Stimulated activated CD4-positive, alpha-beta T cell treated with anti-CD3 and anti-CD28 coated beads, TNF-alpha, amount 100 ng/mL, for 48 hours (primary cell): ENCODE measurements at places on chromosomes 3 and 15.

- DNase-seq = no peak
Measured at GRCh38 chr15:74907163-74907870, 666 bp upstream of the FAM219B start.

DNA sequence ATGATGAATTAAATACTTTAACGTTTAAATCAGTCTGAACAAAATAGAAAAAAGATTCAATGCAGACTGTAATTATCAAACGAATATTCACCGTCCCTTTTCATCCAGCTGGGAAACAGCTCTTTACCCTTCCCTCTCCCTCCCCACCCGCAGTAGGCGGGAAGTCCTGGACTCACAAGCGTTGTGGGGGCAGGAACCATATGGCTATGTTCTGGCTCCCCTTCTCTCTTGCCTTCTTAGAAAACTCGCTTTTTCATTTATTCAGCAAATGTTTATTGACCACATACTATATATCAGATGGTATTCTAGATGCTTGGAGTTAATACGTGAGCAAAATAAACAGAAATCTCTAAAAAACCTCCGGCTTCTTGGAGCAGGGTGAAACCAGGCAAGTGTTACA lies 715 bp upstream of the SCAPER start:
- DNase-seq = no peak

DNA sequence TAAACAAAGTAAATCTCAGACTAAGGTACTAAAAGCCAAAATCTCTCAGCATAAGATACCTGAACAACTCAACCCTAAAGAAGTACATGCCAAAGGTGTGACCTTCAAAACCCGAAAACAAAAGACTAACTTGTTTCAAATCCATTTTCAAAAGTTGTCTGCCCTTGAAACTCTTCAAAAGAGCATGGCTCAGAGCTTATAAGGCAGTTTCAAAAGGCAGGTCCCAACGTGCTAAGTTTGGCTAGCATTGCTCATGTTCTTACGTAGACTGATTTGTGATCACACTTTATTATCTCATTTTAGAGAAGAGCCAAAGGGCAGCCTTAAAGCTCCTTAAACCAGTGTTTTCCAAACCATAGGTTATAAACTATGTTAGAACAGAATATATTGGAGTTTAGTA lies 112.2 kb downstream of the FEZF2 start:
- no peak for DNase-seq

- DNase-seq = no peak
Measured at GRCh38 chr3:190092250-190092649, 28.4 kb downstream of the P3H2 start.

- no peak for DNase-seq
Measured at GRCh38 chr3:177787279-177788041, 590.2 kb upstream of the TBL1XR1 start.

GRCh38 chr3:125102470-125102869 lies 46.7 kb upstream of the HEG1 start:
- DNase-seq = no peak

DNA sequence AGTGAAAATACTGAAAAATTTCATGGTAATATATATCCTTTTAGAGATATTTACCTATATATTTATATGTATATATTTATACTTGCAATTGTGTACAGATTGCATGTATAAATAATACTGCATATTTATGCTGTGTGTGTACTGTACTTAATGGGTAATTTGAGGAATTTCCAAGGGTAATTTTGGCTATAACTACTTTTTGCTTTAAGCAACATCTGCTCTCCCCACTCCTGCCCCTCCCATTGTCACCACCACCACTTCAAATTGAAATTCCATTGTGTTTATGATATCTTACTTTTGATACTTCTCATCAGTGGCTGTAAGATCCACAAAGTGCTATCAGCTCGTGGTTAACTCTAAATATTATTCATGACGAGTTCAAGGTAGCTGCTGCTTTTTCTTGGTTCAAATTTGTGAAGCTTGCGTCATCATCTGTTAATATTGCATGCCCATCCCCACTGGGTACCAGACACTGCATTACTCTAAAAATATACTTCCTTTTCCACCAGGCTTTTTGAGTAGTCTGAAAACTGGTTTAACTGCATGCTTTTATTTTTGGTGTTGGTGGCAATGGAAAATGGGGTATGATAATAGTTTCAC lies 91.7 kb upstream of the MITF start:
- DNase-seq = no peak

- DNase-seq = no peak
Measured at GRCh38 chr3:124441766-124442165, 288.5 kb upstream of the UMPS start.

DNA sequence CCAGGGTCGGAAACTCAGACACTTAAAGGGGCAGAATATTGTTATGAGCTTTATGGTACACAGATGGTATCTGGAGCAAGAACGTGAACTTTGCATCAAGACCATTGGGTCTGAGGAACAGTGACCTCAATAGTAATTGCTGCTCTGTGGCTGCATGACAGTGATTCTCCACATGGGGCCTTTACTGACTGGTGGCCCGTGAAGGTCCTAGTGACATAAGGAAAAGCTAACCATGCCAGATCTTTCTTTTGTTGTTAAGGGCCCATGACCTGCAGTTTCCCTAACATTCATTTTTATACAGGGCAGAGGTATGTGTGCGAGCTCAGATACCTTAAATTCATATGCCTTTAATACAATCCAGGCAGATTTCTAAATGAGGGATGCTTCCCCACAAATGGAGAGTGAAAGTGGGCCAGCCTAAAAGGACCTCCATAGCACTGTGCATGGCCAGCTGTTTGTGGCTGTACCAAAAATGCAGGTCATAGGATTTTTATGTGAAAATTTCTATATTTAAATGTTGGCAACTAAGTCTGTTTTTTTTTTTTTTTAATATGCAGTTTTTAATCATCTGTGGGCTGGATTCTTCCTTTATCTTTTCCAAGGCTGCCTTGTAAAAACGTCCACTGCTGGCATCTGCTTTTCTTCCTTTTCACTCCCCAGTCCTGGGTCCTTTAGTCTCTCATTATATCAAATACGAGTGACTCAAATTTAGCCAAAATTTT lies 188.0 kb upstream of the IL12A start:
- DNase-seq = no peak

- no peak for DNase-seq
Measured at GRCh38 chr3:27571345-27571744, 87.2 kb upstream of the SLC4A7 start.

DNA sequence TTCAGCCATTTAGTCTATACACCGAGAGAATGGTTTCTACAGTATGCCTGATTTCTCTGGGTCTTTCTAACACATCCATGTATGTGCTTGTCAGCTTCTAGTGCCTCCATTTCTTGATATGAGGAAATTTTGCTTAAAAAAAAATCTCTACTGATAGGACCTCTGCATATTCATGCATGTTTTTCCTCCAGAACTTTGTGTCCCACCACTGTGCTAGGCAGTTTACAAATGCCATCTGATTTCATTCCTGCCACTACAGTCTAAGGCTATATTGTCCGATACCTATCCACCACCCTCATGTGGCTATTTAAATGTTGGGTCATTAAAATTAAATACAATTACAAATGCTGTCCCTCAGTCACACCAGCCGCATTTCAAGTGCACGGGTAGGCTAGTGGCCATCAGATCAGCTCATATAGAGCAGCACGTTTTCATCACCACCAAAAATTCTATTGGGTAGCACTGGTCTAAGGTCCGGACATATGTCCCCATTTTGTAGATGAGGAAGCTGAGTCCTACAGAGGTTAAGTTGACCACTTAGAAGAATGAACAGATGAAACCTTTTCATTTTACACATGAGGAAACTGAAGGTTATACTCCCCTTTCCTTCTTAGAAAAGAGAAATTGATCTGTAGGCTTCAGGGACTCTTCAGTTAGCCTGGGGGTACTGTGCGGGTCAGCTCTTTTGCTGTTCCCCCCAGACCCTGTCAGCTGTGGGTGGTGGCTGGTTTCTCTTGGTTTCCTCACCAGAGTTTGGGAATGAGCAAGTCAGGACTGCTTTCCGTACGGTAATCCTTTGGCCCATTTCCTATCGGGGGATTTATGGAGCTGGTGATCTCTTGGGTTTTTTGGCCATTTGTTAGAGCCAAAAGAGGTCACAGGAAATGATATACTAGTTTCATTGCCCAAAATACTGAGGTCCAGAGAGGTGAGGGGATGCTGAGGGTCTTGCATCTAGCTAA lies 56.5 kb downstream of the SMAD3 start:
- DNase-seq = no peak

- no peak for DNase-seq
Measured at GRCh38 chr3:25603703-25604102, 61.0 kb downstream of the TOP2B start.

DNA sequence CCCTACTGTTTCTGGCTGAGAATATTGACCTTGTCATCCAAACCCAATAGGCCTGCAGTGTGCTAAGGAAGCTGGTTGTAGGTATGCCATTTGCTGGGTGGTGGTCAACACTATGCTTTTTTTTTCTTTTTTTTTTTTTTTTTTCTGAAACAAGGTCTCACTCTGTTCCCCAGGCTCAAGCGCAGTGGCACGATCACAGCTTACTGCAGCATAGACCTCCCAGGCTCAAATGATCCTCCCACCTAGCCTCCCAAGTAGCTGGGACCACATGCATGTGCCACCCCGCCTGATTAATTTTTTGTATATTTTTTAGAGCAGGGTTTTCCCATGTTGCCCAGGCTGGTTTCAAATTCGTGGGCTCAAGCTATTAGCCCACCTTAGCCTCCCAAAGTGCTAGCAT lies 35.7 kb upstream of the RHO start:
- DNase-seq = no peak

GRCh38 chr3:14814411-14814871 lies 4.3 kb upstream of the FGD5 start:
- DNase-seq = no peak

- no peak for DNase-seq
Measured at GRCh38 chr3:39138804-39139415, 14.5 kb downstream of the CSRNP1 start.

DNA sequence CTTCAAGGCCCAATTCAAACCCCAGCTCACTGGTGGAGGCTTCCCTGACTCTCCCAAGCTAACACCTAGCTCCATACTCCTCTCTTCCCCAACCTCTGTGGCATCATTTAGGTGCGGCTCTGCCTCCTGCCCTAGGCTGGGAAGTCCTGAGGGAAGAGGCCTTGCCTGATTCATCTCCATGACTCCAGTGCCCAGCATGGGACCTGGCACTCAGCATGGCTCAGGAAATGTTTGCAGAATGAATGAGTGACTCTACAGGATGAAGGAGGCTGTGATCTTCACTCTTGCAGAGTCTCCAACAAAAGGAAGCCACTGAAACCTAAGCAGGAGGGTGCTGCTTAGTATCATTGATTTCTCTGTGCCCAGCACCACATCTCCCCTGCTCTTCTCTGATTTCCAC lies 34.5 kb upstream of the INSYN1 start:
- DNase-seq = no peak

- DNase-seq = no peak
Measured at GRCh38 chr3:140170612-140171011, 235.6 kb downstream of the CLSTN2 start.

GRCh38 chr15:99438691-99439523 lies 126.9 kb upstream of the MEF2A start:
- no peak for DNase-seq

DNA sequence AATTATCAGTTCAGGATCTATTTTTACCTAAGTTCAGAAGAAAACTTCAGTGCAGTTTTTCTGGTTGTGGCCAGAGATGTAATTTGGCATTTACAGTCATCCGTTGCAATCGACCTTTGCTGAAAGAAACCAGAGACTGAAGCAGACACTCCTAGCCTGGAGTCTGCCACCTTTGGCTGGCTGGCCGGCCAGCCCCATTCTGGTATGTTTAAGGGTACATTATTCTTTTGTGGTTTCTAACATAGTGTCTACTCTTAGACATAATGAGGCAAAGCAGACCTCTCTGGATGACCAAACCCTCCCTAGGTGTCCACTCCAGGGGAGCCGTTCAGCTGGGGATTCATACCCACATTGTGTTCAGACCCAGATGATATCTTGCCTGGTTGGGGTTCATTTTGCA lies 275.9 kb upstream of the TPM1 start:
- no peak for DNase-seq

GRCh38 chr3:54180921-54181320 lies 58.6 kb downstream of the CACNA2D3 start:
- DNase-seq = no peak
